ENCODE measurements at places on chromosomes 16 and 17.

DNA sequence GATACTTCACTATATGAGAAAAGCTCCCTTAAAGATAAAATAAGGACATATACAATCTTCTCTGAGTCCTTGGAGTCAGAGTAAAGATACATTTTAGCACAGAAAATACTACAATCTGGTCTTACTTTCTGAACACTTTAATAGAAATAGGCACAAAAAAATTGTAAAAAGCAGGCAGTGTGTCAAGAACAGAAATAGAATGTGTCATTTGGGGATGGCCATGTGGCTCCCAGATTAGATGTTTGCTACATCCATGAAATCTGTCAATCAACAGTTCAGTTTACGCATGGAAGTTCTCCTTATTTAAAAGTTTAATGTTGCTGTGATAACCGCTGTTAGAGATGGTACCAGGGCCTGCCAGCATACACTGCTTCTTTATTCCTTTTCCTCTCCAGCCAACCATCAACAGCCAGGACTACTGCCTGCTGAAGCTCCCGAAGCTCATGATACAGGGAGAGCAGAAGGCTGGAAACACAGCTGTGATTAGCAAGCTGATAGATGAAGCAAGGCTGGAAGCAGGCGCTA is 278.5 kb downstream of the CEP112 start:
- DNase-seq = no peak

GRCh38 chr17:29042026-29042678 is 789 bp upstream of the PIPOX start:
- DNase-seq = no peak

GRCh38 chr16:27427538-27427937 is 25.6 kb downstream of the IL21R start:
- DNase-seq = no peak

GRCh38 chr16:6548507-6548906 is 784.1 kb upstream of the RBFOX1 start:
- DNase-seq = no peak

GRCh38 chr17:64449545-64449944 is 630 bp downstream of the MILR1 start:
- no peak for DNase-seq
